ENCODE measurements at places on chromosomes 5 and 9.
A peak's percentile ranks its signal among the peaks of the same experiment; 100 is the strongest.

- DNase-seq = peak; percentile 56
Measured at GRCh38 chr9:131394464-131395156, 724 bp downstream of the PRRC2B start.

DNA sequence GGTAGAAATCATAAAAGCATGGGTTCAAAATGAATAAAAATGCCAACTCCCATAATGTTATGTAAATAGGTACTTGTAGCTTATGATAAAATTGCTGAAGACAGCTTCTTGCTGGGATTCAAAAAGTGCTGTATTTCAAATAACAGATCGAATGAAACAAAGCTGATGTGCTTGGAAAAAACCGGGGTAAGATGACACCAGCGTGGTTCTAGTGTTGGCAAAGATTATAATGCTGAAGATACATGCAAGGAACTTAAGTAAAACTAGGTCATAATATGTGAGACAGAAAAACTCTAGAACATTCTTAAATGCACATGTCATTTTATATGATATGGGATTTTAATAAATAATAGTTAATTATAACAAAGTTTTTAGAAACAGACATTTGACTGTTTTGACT, 44.4 kb upstream of the APC start:
- no peak for DNase-seq

DNA sequence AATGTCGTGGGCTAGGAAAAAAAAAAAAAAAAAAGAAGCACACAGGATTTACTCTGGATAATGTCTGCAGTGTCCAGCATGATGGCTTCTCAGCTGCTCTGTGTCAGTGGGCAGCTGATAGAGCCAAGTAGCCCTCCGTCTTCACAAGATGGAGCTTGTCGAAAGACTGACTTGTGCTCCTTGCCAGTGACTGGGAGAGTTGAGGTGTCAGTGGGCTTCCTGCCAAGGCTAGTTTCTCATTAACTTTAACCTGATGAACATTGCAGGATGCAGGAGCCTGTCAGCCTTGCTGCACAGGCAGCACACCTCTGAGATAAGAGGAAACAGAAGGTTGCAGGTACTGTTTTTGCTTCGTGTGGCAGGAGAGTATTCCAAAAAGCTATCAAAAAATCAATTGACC, 171.4 kb upstream of the SGCD start:
- no peak for DNase-seq

DNA sequence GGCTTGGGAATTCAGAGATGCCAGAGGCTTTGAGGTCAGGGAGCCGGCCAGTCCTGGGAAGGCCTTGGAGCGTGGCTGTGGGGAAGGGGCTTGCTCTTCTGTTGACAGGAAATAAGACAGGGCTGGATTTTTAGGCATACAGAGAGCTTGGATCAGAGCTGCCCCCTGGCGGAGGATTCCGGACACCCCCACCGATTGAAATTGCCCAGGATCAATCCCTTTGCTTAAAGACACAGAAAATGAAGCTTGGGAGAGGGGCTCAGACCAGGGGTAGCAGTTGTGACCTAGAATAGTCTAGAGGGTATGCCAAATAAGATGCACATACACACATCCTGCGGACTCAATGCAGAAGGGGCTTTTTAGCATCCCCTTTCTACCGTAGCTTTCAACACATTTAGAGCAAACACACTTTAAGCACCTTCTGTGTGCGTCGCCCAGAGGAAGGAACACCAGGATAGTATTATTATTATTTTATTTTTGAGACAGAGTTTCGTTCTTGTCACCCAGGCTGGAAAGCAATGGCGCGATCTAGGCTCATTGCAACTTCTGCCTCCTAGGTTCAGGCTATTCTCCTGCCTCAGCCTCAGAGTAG, 1.7 kb upstream of the NTMT1 start:
- DNase-seq = peak; percentile 77

GRCh38 chr5:53031695-53032096, 42.5 kb downstream of the ITGA2 start:
- peak; percentile 36 for DNase-seq

DNA sequence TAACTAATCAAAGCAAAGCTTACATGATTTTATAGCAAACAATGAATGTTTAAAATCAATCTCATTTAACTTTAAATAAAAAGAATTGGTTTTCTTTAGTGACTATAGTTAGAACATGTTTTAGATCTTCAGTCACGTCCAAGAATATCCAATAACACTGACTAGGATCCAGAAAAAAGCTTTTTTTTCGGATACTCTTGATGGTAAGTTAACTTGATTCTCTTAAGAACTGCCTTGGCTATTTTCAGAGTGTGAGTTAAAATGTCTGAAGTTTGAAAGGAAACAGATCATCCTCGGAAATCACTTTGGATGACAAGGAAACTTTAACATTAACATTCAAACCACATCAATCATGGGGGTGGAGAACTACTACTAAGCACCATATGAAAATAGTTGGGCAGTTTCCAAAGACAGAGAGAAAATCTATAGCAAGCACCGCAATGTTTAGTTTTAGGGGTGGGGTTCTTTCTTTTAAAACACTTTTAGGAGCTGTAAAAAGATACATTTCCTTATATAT, 83.7 kb upstream of the SLC27A6 start:
- no peak for DNase-seq

- no peak for DNase-seq
Measured at GRCh38 chr5:29935371-29935770, 1258.1 kb upstream of the CDH6 start.

DNA sequence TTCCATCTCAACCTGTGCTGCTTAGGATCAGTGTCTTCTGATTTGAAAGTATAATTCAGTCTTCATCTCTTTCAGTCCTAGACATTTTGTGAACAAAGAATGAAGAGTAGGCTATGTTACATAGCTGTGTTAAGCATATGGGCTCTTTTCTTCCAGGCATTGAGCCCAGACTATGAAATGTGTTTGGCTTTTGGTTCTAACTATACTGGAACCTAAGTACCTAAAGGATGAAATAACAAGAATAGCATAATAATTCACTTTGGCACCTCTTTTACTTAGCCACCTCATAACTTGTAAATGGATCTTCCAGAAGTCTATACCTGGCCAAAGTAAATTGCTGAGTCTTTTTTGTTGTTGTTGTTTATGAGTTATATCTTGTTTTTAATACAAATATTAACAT, 71.4 kb downstream of the SLF1 start:
- no peak for DNase-seq

GRCh38 chr5:91189480-91190313, 193.4 kb downstream of the ARRDC3 start:
- DNase-seq = peak; percentile 5

GRCh38 chr5:126610160-126610559, 9.4 kb downstream of the PHAX start:
- DNase-seq = no peak

GRCh38 chr9:108889649-108890067, 27.6 kb downstream of the ACTL7A start:
- no peak for DNase-seq

GRCh38 chr5:103433211-103433610, 129.4 kb downstream of the NUDT12 start:
- DNase-seq = no peak

- no peak for DNase-seq
Measured at GRCh38 chr5:127660047-127660733, 11.3 kb downstream of the CTXN3 start.

- DNase-seq = no peak
Measured at GRCh38 chr5:88555674-88556073, 287.0 kb upstream of the TMEM161B start.

DNA sequence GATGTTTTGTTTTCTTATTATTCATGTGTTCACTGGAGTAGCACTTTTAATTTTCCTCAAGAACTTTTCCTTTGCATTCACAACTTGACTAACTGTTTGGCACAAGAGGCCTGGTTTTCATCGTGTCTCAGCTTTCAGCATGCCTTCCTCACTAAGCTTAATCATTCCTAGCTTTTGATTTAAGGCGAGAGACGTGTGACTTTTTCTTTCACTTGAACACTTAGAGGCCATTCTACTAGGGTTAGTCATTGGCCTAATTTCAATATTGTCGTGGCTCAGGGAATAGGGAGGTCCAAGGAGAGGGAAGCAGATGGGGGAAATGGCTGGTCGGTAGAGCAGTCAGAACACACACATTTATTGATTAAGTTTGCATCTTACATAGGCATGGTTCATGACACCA, 94.0 kb downstream of the ZNF462 start:
- DNase-seq = no peak

GRCh38 chr5:35129921-35130485, 82.3 kb upstream of the AGXT2 start:
- peak; percentile 20 for DNase-seq

DNA sequence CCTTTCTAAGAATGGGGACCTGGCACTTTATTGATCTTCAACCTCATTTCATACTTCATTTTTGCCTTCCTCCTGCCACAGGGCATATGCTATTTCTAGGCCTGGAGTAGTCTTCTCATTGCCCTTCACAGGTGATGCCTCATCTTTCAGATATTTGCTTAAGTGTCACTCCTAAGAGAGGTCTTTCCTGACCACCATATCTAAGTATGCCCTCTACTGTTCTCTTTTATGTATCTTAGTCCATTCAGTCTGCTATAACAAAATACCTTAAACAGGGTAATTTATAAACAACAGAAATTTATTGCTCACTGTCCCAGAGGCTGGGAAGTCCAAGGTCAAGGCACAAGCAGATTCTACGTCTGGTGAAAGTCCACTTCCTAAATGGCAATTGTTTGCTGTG, 99.1 kb downstream of the ADAMTS6 start:
- DNase-seq = no peak

- DNase-seq = no peak
Measured at GRCh38 chr5:81773161-81773560, 22.3 kb upstream of the SSBP2 start.

DNA sequence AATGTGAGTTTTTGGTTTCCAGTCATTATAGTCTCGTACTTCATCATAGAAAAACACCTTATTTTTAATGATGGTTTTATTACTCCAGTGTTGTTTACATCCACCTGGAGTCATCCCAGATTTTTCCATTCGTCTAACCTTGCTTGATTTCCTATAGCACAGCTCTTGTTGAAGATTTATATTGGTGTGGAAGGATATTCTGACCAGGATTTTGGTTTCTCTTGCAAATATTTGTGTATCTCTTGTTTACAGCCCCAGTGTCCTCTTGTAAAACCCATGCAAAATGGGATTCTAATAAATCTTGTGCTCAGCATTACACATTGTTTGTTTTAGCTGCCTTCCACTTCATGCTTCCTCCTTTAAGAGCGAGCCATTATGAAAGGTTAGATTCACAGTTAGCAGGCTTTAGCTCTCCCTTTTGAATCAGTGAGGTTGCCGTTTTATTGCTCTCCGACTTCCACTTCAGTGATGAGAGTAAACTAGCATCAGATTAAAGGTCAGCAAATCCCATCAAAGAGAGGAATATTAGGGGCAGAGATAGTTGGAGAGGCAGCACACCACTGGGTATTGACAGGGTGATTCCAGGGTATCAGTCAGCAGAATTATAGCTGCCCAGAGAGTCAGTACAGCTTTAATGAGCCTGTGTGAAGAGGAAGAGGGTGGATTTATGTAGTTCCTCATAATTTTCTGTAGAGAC, 157.1 kb downstream of the PBX3 start:
- DNase-seq = no peak

Data from CD8-positive, alpha-beta T cell (primary cell).